ENCODE measurements at places on chromosomes 3 and 15.

GRCh38 chr3:52926554-52926953 is 29.2 kb upstream of the STIMATE start:
- DNase-seq: no peak

DNA sequence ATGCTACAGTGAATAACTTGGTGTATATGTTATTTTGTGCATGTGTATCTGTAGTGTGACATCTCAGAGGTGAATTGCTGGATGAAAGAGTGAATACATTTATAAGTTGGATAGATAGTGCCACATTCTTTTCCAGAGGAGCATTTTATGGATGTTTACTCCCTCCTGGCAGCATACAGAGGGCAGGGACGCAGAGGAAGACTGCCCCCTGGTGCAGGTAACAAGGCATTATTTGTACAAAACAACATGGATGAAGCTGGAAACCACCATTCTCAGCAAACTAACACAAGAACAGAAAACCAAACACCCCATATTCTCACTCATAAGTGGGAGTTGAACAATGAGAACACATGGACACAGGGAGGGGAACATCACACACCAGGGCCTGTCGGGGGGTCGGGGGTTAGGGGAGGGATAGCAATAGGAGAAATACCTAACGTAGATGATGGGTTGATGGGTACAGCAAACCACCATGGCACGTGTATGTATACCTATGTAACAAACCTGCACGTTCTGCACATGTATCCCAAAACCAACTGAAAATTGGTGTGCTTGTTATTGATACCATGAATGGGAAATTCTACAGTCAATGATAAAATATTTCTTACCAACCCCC is 57.9 kb upstream of the CTXND1 start:
- no peak for DNase-seq

- no peak for DNase-seq
These were observed 14.3 kb upstream of the LIMD1 start for GRCh38 chr3:45580112-45580765.

- DNase-seq: no peak
These were observed 12.1 kb upstream of the MGA start for GRCh38 chr15:41648097-41648496.

DNA sequence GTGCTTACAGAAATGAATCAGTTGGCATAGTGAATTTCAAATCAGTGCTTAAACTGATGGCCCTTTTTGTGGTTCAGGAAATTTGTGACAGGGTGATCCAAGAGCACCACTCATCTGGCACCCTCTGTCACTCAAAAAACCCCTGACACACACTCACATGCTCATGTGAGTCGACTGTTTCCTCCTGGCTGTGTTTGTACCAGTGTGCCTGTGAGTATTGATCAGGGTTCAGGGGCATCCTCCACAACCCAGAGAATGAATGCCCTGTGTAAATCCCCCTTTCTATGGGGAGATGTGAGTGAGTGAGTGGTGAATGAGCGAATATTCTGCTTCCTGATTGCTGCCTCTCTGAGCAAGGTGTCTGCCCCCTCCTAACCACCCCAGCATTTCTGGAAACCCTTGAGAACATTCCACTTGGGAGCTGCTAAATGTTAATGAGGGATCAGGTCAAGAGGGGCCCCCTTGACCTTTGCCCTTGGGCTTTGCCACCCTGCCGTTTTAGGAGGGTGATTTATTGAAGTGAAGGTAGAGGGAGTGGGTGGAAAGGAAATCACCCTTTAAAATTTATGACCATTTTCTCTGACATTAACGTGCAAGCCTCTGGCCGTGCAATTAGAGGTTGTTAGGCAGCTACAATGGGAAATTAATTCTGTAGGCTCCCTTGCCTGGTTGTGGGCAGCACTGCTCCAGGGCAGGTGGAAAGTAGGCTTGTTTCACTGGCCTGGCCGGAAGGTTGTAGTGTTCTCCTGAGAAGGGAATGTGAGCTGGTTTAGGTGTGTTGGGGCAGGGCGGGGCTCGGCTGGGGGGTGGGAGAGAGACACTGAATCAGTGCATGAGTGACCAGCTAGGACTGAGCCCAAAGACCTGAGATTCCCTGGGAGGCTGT is 87.2 kb downstream of the SLCO3A1 start:
- DNase-seq: no peak

GRCh38 chr3:48847504-48848423 is at the start of gene PRKAR2A:
Gene PRKAR2A (minus strand): TSS chr3:48847874. CDS start chr3:48847596, 278 bp downstream.
- DNase-seq: peak; percentile 60

DNA sequence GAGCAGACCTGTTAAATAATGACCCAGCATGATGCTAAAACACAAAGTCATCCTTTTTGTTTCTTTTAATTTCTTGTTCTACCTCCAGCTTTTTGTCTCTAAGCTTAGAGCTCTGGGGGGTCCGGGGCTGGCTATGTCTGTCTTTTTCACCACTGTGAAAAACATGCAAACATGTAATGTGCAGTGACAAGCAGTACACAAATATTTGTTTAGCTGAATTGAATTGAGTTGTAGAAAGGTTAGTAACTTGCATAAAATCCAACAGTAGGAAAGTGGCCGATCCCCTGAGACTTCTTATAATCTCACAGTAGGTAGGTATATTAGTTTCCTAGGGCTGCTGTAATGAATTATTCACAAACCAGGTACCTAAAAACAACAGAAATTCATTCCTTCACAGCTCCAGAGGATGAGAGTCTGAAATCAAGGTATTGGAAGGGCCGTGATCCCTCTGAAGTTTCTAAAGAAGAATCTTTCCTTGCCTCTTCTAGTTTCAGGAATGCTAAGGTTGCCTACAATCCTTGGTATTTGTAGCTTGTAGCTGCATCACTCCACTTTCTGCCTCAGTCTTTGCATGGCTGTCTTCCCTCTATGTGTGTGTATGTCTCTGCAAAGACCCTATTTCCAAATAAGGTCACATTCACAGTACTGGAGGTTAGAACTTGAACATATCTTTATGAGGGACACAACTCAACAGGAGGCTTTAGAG is 32.7 kb downstream of the ARL14 start:
- DNase-seq: no peak

DNA sequence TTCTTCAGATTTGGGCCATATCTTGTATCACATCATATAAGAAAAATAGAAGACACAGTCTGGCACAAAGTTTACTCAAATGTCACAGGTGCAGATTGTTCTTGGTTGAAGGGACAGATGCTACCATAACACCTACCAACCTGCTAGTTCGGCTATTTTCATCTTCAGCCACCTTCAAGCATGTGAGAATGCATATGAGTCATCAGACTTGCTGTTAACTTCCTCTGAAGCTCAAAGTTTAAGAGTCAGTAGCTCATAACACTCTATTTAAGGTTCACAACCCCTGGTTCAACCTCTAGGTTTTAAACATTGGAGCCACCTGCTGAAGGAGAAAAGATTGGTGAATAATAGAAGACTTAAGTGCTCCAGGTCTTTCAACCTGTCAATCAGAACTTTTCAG is 522.8 kb downstream of the NLGN1 start:
- no peak for DNase-seq

GRCh38 chr15:25718169-25718536 is 145.0 kb downstream of the ATP10A start:
- no peak for DNase-seq

DNA sequence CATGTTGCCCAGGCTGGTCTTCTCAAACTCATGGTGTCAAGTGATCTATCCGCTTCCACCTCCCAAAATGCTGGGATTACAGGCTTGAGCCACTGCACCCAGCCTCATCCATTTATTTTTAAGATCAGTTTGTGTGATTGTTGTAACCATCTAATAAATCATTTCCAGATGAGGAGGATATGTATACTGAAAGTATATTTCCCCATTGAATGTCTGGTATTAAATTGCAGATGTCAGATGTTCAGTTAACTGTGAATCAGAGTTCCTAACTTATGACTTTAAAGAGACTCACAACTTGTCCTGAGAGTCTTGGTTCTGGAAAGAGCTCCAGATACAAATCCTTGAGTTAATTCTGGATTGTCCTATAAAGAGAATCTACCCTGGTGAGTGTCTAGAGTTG is 62.4 kb downstream of the TRIM71 start:
- DNase-seq: no peak

- no peak for DNase-seq
These were observed 147.3 kb downstream of the TP63 start for GRCh38 chr3:189778340-189778950.

GRCh38 chr15:67976506-67977073 is 77.5 kb upstream of the PIAS1 start:
- DNase-seq: no peak

- DNase-seq: no peak
These were observed 51.0 kb downstream of the FBLN2 start for GRCh38 chr3:13599887-13600450.

- no peak for DNase-seq
These were observed 42.8 kb upstream of the FBXL22 start for GRCh38 chr15:63554337-63554927.

- no peak for DNase-seq
These were observed 49.6 kb downstream of the SHQ1 start for GRCh38 chr3:72798552-72799195.

- DNase-seq: no peak
These were observed 45.1 kb upstream of the CP start for GRCh38 chr3:149266736-149267135.

DNA sequence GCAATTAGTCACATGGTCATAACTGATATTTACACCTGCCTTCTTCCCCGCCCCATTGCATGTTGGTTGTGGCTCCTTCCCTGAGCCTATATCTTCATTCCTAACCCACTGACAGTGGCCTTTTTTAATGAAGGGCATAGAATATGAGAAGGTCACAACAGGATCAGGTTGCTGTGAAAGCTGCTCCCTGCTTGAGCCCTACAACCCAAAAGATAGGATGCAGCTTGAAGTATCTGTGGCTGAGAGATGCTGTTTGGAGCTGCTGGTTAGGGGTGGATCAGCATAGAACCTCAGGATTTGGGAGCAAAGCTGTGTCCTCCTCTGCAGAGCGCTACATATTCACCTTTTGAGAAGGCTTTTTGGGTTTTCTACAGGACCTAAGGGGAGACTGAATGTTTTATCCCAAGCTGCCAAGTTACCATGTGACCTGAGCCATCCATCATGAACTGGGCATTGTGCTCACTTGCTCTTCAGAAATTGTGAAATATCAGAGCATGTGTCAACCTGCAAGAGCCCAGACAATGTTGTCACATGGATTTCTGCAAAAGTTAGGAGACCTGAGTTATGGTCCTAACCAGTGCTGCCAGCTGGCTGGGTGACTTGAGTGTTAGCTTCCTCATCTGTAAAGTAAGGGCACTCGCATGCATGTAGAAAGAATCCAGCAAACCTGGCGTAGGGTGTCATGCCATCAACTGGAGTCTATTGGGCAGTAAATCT is 49.8 kb upstream of the ARL8B start:
- DNase-seq: no peak

GRCh38 chr3:62287392-62287927 is 85.9 kb downstream of the FEZF2 start:
- DNase-seq: no peak

- no peak for DNase-seq
These were observed 23.7 kb downstream of the TPRA1 start for GRCh38 chr3:127566833-127567232.

GRCh38 chr15:36465304-36465703 is 114.1 kb upstream of the CDIN1 start:
- DNase-seq: no peak

DNA sequence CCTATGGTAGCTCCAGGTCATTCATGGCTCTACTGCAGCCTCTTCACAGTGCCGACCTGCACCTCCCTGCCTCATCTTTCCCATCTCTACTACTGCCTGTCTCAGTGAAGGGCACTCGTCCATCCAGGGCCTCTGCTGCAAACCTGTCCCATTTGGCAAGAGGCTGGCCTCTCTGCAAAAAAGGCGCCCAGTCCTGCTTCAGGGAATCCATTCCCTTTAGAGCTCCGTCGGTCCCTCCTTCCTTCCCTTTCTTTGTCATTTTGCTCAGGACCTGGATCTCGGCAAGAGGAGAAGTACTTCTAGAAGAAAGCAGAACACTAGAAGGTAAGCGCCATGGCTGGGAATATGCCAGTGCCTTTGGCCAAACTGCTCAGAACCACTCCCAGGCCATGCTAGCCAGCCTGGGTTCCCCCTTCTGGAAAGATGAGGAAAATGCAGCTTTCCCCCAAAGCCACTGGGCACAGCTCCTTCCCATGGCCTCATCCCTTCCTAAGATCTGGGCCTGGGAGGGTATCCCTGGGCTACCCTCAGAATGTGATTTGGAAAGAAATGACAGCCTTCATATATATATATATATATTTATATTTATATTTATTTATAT is 6.4 kb upstream of the ISL2 start:
- DNase-seq: no peak

- no peak for DNase-seq
These were observed 214.8 kb upstream of the TPRG1 start for GRCh38 chr3:188956839-188957489.

DNA sequence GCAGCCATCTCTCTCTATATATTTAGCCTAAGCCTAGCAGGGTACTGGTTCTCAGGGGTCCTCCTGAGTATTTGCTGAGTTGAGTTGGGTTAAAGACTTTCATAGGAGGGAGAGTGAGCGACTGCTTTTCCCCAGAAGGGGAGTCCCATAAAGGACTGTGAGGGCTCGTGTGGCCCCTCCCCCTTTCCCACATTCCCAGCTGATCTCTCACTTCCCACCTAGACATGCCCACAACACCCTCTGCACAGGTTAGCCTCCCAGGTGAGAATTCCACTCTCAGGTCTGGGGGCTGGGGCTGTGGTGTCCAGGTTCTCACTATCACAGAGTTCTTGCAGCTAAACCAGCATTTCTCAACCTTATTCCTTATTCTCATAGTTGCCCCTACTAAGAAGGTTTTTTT is 15.8 kb downstream of the EPHB1 start:
- DNase-seq: no peak

DNA sequence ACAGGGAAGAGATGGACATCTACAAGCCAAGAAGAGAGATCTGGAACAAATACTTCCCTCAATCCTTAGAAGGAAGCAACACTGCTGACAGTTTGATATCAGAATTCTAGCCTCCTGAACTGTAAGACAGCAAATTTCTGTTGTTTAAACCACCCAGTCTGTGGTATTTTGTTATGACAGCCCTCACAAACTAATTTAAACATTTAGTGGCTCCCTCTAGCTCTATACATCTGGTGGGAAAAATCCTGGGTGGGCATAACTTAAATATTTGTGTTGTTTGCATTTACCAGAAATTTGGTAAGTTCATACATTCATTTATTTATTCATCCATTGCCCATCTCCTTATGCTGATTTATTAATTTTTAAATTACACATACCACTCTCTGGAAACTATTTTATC is 62.5 kb upstream of the GSK3B start:
- no peak for DNase-seq

GRCh38 chr3:124731760-124732159 is 1.5 kb downstream of the UMPS start:
- no peak for DNase-seq

DNA sequence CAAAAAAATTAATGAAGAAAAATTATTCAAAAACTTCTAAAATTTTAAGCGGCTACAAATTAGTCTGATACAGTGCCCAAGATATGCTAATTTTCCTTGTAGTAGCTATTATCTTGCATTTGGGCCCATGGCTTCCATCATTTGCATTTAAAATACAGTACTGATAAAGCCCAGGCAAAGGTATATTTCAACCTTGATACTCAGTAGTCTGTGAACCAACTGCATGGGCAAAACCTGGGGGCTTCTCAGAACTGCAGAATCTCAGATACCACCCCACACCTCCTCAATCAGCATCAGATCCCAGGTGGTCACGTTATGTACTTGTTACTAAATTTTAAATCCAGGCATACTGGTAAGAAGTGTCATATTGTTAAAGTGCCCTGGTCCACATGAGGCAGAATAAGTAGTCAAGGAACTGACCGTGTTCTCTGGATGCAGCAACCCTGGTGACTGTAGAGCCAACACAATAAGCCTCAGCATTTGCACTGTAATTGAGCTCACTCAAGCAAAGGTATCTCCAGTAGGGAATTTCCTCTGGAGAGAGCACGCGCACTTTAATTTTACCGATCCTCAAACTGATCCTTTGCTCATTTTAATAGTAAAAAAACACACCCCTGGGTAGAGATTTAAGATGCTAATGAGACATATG is 31.9 kb downstream of the ZNF385D start:
- DNase-seq: no peak
